ENCODE measurements at places on chromosomes 3 and 15.

GRCh38 chr3:13700889-13701288, 152.0 kb downstream of the FBLN2 start:
- no peak for DNase-seq

GRCh38 chr3:53754325-53754724, 91.9 kb downstream of the CHDH start:
- DNase-seq = no peak

- DNase-seq = peak; percentile 27
These were observed 10.8 kb downstream of the CTSH start for GRCh38 chr15:78933823-78934654.

- no peak for DNase-seq
These were observed 44.6 kb downstream of the LDHAL6B start for GRCh38 chr15:59251001-59251845.

DNA sequence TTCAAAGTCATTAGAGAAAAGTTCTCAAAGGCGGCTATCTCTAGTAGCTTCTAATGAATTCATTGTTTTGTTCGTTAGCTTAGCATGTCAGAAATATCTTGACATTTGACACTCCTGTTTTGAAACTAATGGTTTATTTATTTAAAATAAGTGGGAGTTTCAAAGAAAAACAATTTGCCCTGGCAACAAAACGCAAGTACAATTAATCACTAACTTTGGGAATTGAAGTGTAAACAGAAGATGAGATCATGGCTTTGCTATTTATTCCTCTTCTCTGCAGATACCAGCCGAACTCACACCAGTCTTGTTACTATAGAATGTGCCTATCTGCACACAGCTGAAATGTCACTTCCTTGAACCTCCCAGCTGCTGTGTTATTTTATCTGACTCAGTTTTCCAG, 27.5 kb downstream of the MASP1 start:
- peak; percentile 74 for DNase-seq

GRCh38 chr15:69034352-69034751, 19.9 kb downstream of the NOX5 start:
- peak; percentile 19 for DNase-seq

- no peak for DNase-seq
These were observed 167.5 kb upstream of the IL12A start for GRCh38 chr3:159821110-159821509.

DNA sequence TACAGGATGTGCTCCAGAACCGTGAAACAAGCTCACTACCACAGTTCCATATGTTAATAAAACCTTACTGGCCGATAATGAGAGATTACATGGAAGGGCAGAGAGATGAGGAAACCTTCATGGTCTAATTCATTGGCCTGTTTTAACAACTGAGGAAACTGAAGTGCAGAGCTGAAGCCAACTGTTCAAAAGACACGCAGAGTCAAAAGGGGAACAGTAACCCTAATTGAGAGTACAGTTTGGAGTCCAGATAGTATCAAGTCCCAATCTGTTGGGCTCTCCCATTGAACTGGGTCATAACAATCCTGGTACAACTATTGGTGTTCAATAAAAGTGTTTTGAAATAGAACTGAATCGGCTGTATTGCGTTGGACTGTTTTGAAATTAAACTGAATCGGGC, 69.6 kb downstream of the SLC12A8 start:
- DNase-seq = no peak

- DNase-seq = peak; percentile 31
These were observed at the start of gene NDN for GRCh38 chr15:23687143-23687470. Gene NDN, minus strand, starts transcription at chr15:23687305. Its CDS starts 88 bp downstream, at chr15:23687217.

DNA sequence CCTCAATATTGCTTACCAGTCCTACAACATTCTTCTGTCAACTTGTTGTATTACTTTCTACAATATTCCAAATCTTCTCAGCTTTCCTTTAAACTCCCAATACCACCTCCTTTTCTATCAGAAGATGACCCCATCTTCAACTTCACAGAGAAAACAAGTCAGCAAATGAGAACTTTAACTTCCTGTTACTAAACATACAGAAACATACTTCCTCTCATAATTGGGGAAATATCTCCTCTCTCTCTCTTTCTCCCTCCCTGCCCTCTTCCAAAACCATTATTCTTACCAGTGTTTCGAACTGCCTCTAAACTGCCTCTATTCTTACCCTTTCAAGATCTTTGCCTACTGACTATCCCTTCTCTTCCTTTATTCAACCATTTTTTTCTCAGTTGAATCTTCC, 1.8 kb upstream of the SNAP23 start:
- no peak for DNase-seq

GRCh38 chr3:10223676-10224639, 24.3 kb upstream of the TATDN2 start:
- DNase-seq = no peak

- DNase-seq = no peak
These were observed 38.6 kb downstream of the LYZL4 start for GRCh38 chr3:42371776-42372175.

- DNase-seq = no peak
These were observed 4.6 kb downstream of the MYH15 start for GRCh38 chr3:108505811-108506210.

DNA sequence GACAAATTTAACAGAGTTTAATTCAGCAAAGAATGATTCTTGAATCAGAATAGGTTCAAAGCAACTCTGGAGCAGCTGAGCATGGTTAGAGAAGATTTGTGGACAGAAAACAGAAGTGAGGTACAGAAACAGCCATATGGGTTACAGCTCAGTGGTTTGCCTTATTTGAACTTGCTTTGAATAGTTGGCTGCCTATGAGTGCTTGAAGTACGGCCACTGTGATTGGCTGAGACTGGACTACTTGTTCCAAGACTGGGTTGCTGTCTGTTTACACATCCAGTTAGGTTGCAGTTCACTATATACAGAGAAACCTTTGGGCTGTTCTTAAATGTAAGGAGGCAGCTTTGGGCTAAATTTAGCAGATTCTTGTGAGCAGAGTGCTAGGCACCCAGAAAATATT, 79.4 kb upstream of the CADPS start:
- no peak for DNase-seq
